Nasal cavity respiratory epithelium epithelial cell of viscerocranial mucosa (primary cell): ENCODE measurements at places on chromosomes 1 and 21. TPM values are rescaled to one million over a fixed set of nuclear protein-coding genes. Genes with fewer than 3 reads are reported as not detected.

The GSTM1 gene
- 1.4 TPM in 1 of 2 replicates, not detected in the other for total RNA-seq

The RNU1-3 gene
- under 0.01 TPM in 2 replicates for total RNA-seq

The RXFP4 gene
- total RNA-seq, result not detected in 2 replicates

The ILDR2 gene
- total RNA-seq, result not detected in 2 replicates

The DLGAP3 gene
- total RNA-seq, result under 0.01 TPM in 1 of 2 replicates, not detected in the other

The ANKRD13C gene
- 25.3 and 30.8 TPM in 2 replicates for total RNA-seq

The PLCH2 gene
- 102 and 141 TPM in 2 replicates for total RNA-seq
